ENCODE measurements at places on chromosomes 13 and 19. TPM values are rescaled to one million over a fixed set of nuclear protein-coding genes. Genes with fewer than 3 reads are reported as not detected.

GDF15 gene
- 528 TPM for total RNA-seq

CYP4F2 gene
- not detected for total RNA-seq

OR7A5 gene
- total RNA-seq = not detected

CNMD gene
- total RNA-seq = not detected

ZNF415 gene
- 1.6 TPM for total RNA-seq

GARIN5A gene
- total RNA-seq = 0.39 TPM

GRCh38 chr13:99983499-99984401, 2.2 kb downstream of the ZIC2 start:
- no peak for DNase-seq

GRCh38 chr19:2150794-2151338, 500 bp downstream of the AP3D1 start:
- no peak for DNase-seq

DNA sequence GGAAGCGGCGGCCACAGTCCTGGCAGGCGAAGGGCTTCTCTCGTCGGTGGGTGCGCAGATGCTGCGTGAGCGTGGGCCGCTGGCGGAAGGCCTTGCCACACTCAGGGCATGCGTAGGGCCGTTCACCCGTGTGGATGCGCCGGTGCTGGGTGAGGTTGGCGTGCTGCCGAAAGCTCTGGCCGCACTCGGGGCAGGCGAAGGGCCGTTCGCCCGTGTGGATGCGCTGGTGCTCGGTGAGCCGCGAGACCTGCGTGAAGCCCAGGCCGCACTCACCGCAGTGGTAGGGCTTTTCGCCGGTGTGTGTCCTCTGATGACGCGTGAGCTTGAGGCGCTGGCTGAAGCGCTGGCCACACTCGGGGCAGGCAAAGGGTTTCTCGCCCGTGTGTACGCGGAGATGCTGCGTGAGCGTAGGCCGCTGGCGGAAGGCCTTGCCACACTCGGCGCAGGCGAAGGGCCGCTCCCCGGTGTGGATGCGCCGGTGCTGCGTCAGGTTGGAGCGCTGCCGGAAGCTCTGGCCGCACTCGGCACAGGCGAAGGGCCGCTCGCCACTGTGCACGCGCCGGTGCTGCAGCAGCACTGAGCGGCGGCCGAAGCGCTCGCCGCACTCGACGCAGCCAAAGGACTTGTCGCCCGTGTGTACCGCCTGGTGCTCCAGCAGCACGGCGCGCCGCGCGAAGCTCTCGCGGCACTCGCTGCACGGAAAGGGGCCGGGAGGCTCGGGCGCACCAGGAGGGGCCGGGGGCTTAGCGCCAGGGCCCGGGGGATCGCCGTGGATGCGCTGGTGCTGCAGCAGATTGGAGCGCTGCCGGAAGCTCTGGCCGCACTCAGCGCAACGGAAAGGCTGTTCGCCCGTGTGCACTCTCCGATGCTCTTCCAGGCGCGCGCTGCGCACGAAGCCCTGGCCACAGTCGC, 4.0 kb upstream of the UBE2M start:
- DNase-seq = no peak

- DNase-seq = no peak
These were observed 5.9 kb downstream of the LILRB3 start for GRCh38 chr19:54216869-54217268.

DNA sequence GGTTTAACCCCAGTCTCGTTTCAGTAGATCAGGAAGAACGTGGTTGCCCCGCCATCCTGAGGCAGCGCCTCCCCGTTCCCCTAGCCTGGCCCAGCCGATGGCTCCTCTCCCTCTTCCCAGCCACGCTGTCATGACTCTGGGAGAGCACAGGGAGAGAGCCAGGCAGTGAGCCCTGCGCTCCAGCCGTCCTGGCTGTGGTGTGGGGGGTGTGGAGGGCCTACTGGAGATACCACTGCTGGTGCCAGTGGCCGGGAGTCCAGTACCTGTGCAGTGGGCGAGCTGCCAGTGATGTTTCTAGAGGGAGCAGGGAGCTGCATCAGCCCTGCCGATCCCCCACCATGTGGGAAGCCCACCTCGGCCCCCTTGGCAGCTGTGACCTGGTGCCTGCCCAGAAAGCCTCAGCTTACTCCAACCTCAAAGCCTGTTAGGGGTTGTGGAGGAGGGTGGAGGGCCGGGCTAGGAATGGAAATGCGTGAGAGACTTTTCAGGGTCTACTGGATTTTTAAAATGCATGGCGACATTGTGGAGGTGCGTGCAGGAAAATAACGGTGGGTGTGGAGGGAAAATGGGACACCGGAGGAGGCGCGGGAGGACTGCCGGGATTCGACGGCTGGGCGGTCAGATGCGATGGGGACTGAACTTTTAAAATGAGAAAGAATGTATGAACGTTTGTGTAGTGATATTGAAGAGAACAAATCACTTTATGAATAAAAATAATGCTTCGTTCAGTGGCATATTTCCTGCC, 4.9 kb downstream of the TEX29 start:
- DNase-seq = no peak

DNA sequence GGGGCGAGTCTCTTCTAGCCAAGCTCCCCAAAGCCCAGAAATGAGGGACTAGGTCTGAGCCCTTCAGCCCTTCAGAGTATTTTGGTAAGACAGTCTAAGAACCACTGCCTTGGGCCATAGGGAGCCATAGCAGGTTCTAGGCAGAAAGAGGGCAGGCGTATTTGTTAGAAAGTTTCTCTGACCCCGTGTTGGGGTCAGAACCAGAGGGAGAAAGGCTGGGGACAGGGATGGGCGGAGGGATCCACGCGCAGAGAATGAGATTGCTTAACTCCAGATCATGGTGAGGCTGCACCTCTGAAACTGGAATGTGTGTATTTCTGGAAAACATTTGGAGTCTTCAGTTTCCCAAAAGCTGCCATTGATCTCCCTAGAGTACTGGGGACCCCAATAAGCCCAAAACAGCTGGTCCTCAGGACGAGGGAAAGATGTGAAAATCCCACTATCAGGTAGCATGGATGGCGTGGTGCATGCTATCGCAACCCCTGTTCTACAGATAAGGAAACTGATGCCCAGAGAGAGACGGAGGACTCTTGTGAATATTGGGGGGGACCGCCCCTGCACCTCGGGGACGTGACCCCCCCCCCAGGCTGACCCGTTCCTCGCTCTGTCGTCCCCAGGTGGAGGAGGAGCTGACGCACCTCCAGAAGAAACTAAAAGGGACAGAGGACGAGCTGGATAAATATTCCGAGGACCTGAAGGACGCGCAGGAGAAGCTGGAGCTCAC, 703 bp upstream of the TPM4 start:
- DNase-seq = no peak

DNA sequence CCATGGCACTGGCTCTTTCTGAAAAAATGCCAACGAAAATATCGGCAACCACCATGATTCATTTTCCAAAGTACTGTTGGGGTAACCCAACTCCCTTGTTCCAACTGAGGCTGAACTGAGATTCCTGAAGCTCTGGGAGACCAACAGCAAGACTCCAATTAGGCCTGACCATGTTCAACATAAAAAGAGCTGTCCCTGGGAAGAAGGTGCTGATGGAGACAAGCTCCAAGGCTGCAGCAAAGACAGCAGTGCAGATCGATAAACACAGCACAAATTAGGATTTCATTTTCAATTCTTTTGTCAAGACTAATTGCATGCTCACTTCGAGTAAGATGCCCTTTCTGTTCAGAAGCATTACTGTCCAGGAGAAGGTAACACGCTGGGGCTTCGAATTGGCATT, 968.0 kb downstream of the UQCRFS1 start:
- DNase-seq = no peak

GRCh38 chr19:2820112-2820702, 539 bp downstream of the ZNF554 start:
- no peak for DNase-seq

DNA sequence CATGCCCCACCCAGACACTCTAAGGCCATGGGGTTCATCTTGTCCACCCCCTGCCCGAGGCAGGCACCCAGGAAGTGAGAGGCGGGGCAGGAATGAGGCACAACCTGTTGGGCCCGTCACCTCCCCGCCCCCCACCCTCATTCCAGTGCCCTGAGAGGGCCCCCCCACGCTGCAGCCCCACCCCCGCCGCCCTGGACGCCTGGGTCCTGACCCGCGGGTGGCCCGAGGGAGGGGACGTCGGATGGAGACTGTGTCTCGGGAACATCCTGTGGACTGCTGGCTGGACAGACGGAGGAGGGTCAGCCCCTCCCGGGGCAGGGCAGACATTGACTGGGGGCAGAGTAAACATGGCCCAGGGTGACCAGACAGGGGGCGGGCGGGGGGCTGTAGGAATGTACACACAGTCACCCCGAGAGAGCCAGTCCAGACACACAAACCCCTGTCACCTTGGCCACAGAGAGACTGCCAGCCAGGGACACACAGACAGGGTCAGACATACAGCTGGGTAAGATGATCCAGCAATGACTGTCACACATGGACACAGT, 7.4 kb upstream of the JUNB start:
- DNase-seq = no peak

DNA sequence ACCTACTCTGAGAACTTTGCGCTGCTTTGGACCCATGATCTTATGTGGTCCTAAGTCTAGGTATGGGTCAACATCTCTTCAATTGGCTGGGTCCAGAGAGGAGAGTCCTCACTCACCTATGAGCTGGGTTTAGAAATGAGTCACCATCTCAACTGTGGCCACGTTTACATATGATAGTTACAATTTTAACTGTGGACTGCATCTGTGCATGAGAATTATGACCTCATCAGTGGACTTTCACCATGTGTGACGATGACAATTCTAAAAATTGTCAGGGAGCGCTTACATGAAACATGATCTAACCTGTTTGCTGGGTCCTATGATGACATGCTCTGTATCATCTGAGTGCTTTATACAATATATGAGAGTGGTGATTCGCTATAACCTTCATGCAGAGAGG, 12.7 kb upstream of the ZNF724 start:
- DNase-seq = no peak

Measured in glomerular endothelial cell (primary cell).